ENCODE measurements at places on chromosomes 2 and 18.

DNA sequence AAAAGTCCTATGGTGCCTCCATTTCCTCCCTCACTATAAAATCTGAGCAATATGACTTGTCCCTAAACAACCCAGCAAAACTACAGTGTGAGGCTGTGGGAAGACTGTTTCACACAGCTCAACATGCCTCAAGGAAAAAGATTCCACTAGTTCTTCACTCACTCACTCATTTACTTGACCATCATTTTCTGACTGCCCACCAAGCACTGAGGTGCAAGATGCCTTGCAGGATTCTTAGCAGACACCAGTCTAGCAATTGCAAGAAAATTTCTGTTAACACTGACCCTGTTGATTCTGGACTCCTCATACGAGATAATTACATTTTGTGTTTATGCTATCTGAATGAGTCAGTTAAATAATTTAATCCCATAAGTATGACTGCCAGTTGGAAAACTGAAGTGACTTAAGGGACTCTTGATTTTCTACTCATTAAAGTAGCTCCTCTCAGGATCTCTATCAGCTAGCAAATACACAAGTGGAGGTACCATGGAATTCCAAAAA is 51.9 kb upstream of the PCBP1 start:
- DNase-seq, result no peak

GRCh38 chr2:8644605-8645175 is 37.2 kb upstream of the ID2 start:
- DNase-seq, result no peak

GRCh38 chr2:67258831-67259230 is 138.3 kb upstream of the ETAA1 start:
- DNase-seq, result no peak

DNA sequence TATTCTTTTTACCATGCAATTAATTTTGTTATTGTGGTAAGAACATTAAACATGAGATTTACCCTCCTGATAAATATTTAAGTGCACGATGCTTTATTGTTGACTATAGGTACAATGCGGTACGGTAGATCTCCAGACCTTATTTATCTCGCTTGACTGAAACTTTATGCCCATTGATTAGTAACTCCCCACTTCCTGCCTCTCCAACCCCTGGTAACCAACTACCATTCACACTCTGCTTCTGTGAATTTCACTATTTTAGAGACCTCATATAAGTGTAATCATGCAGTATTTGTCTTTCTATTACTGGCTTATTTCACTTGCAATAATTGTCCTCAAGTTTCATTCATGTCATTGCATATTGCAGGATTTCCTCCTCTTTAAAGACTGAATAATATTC is 195.7 kb upstream of the ID2 start:
- no peak for DNase-seq

- DNase-seq, result no peak
Observed at GRCh38 chr2:44839771-44840502, 101.6 kb upstream of the SIX3 start.

- no peak for DNase-seq
Observed at GRCh38 chr18:63575681-63576080, 11.5 kb upstream of the SERPINB13 start.

Data from omental fat pad (tissue), 4 donors.